GM23248 (cell line): ENCODE measurements at places on chromosomes 6 and 20. TPM values are rescaled to one million over a fixed set of nuclear protein-coding genes. Genes with fewer than 3 reads are reported as not detected.

DNA sequence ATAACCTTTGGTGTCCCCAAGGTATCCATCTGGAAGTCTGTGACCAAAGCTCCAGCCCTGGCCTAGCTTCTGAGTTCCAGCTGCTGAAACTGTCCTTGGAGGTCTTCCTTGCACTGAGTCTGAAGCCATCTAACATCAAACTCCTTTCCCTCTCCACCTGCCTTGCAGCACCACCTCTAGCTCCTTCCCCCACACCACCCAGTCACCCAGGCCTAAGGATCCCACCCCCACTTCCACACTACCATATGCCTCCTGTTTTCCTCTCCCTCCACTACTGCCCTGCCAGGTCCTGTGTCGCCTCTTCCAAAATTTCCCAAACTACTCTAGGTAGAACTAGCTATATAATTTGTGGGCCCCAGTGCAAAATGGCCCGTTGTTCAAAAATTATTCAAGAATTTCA is 10.8 kb upstream of the MATN4 start:
- no peak for DNase-seq

- DNase-seq = no peak
Observed at GRCh38 chr20:42113236-42113635, 495.1 kb upstream of the CHD6 start.

- DNase-seq = no peak
Observed at GRCh38 chr6:10303608-10304506, 111.0 kb downstream of the TFAP2A start.

The SLC52A3 gene
- not detected in 2 replicates for polyA plus RNA-seq
